ENCODE measurements at places on chromosomes 4 and X. TPM values are rescaled to one million over a fixed set of nuclear protein-coding genes. Genes with fewer than 3 reads are reported as not detected.

DNA sequence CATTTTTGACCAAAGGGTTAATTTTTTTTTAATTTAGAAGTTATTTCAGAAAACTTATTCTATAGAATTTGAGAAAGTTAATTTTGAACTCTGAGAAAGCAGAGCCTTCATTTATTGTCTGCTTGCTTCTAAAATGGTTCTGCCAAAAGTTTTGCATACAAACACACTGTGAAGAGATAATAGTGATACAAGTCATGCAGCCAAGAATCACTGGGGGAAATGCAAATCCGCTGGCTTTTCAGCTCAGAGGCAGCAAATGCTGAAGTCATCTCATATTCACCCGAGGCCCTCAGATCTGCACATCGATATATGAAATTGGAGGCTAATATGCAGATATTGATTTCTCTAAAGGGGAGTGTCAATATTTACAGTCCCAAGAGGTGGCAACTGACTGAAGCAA lies 186.2 kb downstream of the KIT start:
- no peak for DNase-seq

DNA sequence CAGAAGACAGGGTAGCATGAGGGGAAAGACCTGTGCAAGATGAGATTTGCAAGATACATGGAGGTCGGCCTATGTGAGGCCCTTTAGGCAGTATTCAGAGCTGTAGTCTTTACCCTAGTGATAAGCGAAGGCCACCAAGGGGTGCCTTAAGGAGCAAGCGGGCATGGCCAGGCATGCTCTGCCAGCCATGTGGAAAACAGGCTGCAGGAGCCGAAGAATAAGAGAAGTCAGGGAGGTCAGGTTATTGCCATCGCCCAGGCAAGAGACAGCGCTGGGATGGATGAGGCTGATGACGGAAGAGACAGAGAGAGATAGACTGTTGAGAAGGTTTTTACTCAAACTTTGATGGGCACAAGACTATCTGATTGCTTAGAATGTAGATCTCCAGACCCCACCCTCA lies 7.0 kb upstream of the FATE1 start:
- DNase-seq, result no peak

GRCh38 chr4:72975488-72975784 lies 94.1 kb downstream of the COX18 start:
- DNase-seq, result peak; percentile 58

- DNase-seq, result no peak
Observed at GRCh38 chrX:154592505-154592904, 7.6 kb downstream of the CTAG1A start.

DNA sequence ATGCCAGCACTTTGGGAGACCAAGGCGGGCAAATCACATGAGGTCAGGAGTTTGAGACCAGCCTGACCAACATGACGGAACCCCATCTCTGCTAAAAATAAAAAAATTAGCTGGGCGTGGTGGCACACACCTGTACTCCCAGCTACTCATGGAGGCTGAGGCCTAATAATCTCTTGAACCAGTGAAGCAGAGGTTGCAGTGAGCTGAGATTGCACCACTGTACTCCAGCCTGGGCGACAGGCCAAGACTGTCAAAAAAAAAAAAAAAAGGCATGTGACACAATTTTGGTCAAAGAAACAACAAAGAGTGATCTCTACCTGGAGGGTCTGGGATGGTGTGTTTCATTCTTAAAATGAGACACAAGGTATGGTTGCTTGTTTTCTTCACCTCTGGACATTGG lies 188.2 kb upstream of the HS3ST1 start:
- no peak for DNase-seq

Gene TXK
- not detected for total RNA-seq

DNA sequence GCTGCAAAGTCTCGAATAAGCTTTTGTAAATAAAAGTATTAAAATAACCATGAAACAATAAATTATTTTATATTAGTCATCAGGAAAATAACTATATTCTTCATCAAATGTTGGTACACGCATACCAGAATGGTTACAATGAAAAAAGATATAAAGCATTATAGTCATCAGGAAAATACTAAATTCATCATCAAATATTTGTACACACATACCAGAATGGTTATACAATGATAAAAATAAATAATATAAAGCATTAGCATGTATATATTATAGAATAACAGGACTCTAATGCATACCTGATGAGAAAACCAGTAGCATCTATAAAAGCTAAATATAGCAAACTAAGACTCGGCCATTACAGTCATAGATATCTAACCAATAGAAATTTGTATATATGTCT lies 202.9 kb downstream of the TRAM1L1 start:
- DNase-seq, result no peak

Gene TLR8
- total RNA-seq, result not detected

Gene NPY5R
- not detected for total RNA-seq

Gene MTCP1
- total RNA-seq, result 9.1 TPM

- DNase-seq, result peak; percentile 12
Observed at GRCh38 chrX:74613370-74614092, 893 bp downstream of the RLIM start.

Gene PRKX
- total RNA-seq, result 19.8 TPM

Gene HS6ST2
- 12.9 TPM for total RNA-seq

Gene GAGE2A
- not detected for total RNA-seq

Gene STK26
- total RNA-seq, result 69.4 TPM

GRCh38 chr4:41070516-41071281 lies 143.6 kb downstream of the APBB2 start:
- peak; percentile 18 for DNase-seq

- peak; percentile 95 for DNase-seq
Observed at GRCh38 chr4:76753814-76754213, 144.1 kb downstream of the SOWAHB start.

DNA sequence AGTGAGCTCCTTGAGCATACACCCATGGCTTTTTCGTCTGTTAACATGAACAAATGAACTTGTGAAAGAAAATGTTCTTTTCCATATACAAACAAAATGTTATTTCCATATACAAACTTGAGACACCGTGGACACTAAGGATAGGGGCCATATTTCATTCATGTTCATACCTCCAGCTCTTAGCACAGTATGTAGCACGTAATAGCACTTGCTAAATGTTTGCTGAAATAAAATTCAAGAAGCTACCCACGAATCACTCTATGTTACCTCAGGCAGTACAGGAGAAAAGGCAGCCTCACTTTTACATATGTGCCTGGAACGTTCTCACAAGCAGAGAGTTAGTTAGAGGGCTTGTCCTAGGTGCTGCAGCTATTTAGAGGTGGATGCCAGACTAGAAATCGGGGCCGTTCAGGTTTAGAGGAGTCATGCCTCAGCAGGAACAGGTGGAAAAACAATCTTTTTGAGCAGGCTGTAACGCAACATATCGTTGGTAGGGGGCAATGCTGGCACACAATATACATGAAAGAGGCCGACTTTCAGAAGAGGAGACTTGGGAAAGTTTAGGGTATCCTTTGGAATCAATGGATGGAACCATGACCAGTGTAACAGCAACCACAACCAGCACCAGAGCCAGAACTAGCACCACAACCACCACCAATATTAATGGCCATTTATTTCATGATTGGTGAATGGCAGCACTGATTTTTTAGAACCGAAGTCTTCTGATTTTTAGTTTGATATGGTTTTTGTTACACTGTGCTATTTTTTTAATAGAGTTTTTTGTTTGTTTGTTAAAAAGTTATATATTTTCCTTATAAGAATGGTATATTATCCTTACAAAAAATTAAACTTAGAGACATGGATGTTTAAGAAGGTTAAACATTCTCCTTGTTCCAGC lies 14.8 kb upstream of the PAQR3 start:
- no peak for DNase-seq

- peak; percentile 5 for DNase-seq
Observed at GRCh38 chr4:110970642-110971041, 347.8 kb upstream of the PITX2 start.

DNA sequence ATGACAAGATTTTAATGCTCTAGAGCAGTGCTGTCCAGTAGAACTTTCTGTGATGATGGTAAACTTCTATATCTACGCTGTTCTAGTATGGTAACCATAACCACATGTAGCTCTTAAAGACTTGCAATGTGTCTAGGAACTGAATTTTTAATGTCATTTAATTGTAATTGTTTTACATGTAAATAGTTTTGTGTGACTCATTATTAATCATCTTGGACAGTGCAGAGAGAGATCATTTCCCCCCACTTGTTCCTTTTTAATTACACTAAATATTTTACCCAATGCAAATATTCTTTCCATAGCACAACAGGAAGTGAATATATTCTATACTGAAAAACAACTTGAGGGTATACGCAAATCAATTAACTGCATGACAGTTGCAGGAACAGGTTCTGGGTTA lies 5.8 kb downstream of the ATG4A start:
- no peak for DNase-seq

DNA sequence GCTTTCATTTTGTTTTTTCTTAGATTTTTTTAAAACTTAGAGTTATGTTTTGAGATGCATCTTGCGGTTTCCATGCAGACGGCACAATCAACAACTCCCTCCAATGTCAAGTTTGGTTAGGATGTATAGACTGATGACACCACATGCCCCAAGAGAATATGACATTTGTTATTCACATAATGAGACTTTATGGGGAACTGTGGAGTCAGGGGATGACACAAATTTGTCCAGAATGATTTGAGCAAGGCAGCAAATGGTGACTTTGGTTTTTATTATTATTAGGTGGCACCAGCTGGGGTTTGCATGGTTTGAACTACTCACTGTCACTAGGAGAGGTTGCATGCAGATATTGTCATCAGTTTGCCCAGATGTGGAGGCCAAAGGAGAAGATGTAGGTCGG lies 461.8 kb upstream of the PRKX start:
- DNase-seq, result no peak

Gene SLC6A14
- not detected for total RNA-seq

Gene RASL11B
- total RNA-seq, result 5.1 TPM

DNA sequence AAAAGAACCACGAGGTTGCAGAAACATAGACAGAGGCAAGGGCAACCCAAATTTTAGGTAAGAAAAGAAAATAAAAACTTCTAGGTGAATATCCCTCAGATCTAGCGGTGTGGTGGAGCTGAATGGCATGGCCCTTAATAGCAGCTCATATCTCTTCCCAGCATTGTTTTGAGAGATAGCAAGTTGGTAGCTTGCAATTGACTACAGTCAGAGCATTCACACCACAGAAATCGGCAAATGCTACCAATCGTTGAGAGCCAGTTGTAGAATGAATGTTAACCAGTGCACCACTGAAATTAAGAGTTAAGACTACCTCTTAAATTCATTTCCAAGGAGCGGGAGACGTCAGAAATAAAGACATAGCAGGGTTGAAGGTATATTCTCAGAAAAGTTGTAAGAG lies 184.0 kb upstream of the KIT start:
- no peak for DNase-seq

- DNase-seq, result no peak
Observed at GRCh38 chr4:67879486-67879885, 4.3 kb downstream of the TMPRSS11D start.

DNA sequence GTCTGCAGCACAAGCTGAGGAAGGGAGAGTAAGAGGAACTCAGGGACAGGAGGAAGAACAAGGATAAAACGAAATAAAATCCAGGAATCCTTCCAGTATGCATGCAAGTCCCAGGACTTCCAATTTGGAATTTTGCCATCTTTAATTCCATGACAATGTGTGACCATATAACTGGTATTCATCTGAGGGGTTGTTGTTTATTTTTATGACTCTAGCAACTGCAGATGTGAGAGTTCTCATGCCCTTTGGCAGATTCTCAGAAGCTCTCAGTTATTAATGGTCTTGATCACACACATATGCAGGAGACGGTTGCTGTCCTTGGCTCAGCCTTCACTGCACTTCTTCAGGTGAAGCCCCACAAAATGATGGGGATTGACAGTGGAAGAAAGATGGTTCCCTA lies 148.2 kb downstream of the SMIM20 start:
- DNase-seq, result peak; percentile 34

- no peak for DNase-seq
Observed at GRCh38 chr4:21544955-21545354, 403.6 kb downstream of the KCNIP4 start.

DNA sequence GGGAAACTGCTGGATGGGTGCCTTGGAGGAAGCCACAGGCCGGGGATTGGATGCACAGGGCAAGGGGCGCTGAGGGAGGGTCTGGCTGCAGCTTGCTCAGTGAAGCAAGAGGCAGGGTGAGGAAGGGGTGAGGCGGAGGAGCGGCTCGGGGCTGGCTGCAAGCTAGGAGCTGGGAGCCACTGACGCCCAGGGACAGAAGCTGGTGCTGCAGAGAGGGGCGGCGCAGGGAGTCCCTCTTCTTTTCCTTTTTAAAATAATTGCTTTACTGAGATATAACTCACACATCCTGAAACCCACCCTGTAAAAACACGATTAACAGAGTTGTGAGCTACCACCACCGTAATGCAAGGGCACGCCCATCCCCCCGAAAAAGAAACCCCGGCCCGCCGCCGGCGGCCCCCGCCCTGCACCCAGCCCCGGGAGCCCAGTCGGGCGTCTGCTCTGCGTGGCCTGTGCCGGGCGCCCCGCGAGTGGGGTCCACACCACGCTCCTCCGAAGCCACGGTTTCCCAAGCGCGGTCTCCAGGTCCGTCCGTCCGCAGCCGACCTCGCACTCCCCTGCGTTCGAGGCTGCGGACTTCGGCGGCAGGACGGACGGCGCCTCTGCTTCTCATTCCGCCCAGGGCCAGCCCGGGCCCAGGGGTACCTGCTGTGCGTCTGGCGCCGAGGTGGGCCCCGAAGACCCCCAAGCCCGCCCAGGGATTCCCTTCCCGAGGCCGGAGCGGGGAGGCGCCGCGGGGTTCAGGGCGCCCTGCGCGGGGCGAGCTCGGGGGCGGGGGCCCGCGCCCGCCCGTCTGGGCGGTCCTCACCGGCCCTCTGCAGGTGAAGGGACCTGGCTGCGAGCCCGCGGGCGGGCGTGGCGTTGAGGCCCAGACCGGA lies 866 bp upstream of the UVSSA start:
- DNase-seq, result no peak

DNA sequence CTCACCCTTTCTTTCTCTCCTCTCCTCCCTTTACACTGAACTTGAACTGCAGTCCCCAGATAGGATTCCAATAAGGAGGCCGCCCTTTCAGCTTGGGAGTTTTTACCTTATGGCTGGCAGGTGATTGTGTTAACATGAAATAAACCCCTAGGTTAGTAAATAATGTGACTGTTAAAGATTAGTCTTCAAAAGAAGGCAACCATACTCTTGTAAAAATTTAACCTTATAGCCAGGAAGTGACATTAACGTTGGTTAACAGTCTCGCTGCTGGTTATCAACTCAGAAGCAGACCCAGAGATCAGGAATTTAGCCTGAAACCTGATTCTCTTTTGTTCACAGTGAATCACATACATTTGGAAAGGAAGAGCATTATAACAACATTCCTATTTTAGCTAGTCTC lies 15.2 kb downstream of the FHDC1 start:
- DNase-seq, result peak; percentile 52

Gene FGFBP1
- not detected for total RNA-seq

Gene H2BW2
- not detected for total RNA-seq

Gene SSX2B
- not detected for total RNA-seq

GRCh38 chr4:15291122-15291521 lies 136.7 kb upstream of the C1QTNF7 start:
- no peak for DNase-seq

Gene REELD1
- total RNA-seq, result not detected

- no peak for DNase-seq
Observed at GRCh38 chr4:174107746-174108354, 175.6 kb downstream of the FBXO8 start.

Data from astrocyte (in vitro differentiated cells and primary cell).